Cerebellum (tissue), 4 donors: ENCODE measurements at places on chromosomes 4 and X. TPM values are rescaled to one million over a fixed set of nuclear protein-coding genes. Genes with fewer than 3 reads are reported as not detected.
A peak's percentile ranks its signal among the peaks of the same experiment; 100 is the strongest.

GRCh38 chrX:24243188-24243587 lies 70.7 kb downstream of the SUPT20HL2 start:
- DNase-seq, result no peak

DNA sequence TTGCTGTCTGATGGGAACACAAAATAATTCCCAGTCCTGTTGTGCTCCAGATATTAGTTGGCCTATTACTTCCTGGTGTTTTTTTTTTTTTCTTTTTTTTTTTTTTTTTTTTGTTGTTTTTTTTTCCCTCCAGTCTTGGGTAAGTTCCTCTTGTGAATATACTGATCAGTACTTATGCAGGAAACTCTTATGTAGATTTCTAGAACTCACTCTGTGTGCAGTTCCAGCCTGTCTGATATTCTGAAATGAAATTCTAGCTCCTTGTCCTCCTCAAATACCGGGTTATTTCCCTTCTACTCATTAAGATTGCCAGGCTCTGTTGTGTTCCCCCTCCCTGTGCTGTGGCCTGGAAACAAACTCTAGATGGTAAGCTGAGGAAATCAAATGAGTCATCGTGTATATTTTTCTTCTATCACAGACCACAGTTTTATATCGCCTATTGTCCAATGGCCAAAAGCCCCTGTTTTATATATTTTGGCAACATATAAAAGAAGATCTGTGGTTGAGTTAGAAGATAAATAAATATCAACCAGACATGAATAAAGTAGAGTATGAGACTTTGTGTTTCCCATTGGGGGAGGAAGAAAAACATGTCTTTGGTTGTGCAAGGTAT lies 124.3 kb upstream of the UGT8 start:
- no peak for DNase-seq

DNA sequence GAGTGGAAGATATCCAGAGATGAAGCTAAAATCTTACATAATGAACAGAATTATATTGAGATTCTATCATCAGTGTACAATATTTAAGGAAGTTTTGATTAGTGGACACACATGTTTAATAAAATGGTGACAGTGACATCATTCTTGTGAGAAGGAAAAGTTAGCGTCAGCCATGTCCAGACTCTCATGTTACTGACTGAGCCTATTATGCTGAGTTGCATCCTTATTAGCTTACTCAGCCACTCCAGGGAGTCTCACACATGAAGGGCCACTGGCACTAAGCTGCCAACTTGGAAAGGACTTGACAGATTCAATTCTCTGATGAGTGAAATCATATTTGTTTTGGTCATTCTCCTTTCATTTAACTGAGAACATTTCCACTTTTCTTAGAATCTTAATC lies 170.6 kb downstream of the BANK1 start:
- peak; percentile 26 for DNase-seq

Gene MAGEA2
- not detected for total RNA-seq
